ENCODE measurements at places on chromosomes 6 and 20.

DNA sequence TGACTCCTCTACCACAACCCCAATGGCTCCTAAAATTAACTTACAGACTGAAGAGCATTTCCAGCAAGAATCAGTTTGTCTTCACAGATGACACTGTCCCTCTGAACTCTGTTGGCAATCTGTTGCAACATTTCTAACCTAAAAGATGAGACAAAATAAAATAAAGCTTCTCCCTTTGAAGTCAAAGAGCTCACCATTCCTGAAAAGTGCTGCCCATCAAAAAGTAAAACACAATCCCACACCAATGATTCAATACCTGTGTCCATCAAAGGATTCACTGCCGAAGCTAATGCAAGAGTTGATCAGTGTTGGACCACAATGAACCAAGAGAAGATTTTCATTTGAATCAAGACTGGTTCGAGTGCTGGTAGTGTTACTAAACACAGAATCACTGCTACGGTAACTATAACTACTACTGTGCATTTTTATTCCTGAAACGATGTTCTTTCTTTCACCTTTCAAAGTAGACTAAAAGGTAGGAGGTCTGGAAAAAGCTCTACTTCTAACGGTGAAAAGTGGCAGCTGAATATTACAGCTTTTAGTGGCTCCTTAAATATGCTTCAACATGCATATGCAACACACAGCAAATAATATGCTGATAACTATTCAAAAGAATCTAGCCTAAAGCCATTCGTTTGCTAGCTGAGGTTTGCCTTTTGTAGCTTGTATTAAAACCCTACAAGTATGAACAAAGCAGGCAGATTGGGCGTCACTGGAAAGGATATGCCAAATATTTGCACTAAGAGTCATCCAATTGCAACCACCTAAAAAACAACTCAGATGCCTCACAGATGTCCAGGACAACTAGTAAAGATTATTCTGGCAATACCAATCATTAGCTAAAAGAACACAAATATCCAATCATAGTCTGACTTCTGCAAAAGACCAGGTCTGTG, at the start of gene DST:
DST (minus strand) TSS at position 524 of the 896 bp plus-strand sequence.
- no peak for DNase-seq

GRCh38 chr6:30931969-30932645, at the start of gene SFTA2:
Gene SFTA2 (minus strand): TSS chr6:30932170. CDS start chr6:30932096, 74 bp downstream.
- no peak for DNase-seq

- no peak for DNase-seq
Measured at GRCh38 chr20:38520261-38520660, 47.6 kb downstream of the RALGAPB start.

DNA sequence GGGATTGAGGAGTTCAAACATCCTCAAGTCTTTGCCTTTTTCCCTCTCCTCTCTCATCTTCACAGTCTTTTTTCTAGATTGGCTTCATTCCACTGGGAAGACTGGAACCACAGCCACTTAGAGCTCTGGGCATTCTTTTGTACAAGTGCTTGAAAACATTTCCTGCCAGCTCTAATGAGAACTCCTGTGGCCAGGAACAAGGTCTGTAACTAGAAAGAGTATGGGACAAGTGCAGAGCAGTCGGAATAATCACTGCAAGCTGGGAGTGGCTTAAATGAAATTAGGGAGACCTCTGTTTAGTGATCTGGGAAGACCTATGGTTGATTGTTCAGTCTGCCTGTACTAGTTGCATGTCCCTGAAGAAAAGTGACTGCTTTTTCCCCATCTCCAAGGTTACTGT, 41.0 kb upstream of the SMIM8 start:
- no peak for DNase-seq

- DNase-seq = no peak
Measured at GRCh38 chr6:10540073-10540746, 19.1 kb downstream of the GCNT2 start.

GRCh38 chr6:45930420-45931040, 85.1 kb downstream of the CLIC5 start:
- DNase-seq = peak; percentile 73

DNA sequence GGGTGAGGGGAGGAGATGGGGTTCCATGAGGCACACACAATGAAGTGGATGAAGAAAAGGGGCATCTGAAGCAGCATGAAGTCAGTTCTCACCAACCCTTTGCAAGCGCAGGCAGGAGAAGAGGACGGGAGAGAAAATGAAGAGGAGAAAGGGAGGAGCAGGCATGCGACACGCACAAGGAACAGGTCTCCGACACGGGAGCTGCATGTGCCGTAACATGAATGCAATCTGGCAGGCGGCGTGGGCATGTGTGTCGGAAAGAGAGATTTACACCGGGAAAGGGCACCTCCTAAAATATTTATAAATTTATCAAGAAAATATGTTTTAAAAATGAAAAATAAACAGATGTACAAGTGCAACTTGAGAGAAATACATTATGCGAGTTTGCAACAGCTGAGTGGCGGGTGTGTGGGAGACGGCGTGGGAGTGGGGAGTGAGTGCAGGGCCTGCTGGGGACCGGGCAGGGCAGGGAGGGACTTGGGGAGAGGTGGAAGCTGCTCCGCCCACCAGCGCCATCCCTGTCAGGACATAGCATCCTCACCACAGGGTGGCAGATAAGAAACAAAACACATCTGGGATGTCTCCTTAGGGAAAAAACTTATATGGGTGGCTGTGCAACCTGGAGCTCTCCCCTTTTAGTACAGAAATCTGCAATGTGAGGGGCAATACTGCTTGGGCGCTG, 40.6 kb downstream of the GJA10 start:
- DNase-seq = peak; percentile 24

DNA sequence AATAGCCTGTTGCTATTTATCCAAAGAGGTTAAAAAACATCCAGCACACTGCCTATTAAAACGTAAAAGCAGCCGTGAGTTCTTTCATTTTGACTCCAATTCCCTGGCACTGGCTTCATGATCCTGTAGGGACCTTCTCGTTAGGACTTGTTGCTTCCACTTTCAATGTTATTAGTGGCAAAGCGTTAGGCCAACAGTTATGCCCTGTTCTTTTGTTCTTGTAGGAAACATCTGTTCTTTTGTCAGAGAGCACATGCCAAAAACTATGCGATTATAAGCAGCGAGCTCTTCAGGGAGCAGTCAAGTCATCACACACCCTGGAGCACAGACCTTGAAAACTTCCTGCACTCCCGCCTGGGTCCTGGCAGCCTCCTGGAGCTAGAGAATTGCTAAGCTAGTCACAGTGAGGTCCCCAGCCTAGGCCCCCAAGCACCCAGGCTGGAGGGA, 609.5 kb upstream of the ARID1B start:
- no peak for DNase-seq

DNA sequence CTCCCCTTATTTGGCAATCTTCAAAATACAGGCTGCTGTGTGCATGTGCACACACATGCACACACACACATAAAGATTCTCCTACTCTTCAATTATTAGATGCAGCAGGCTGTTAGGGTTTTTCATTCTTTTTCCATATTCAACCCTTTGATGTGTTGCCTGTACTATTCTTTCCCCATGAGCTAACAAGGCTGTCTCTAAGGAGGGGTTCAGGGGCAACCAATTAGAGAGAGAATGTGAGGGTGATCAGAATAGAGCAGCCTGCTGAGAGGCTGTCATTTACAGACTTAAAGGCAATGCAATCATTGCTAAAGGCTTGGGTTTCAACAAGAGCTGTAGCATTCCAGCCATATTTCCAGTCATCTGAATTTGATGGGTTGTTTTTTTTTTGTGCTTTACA, 467.4 kb upstream of the ID4 start:
- no peak for DNase-seq

GRCh38 chr6:138925806-138926205, 62.2 kb downstream of the REPS1 start:
- DNase-seq = no peak

- peak; percentile 12 for DNase-seq
Measured at GRCh38 chr6:119482850-119483285, 133.3 kb upstream of the MAN1A1 start.

GRCh38 chr20:32184961-32185603, 22.5 kb downstream of the PLAGL2 start:
- no peak for DNase-seq

GRCh38 chr6:10695086-10695657, 400 bp downstream of the PAK1IP1 start:
- DNase-seq = no peak

- DNase-seq = no peak
Measured at GRCh38 chr6:65148839-65149238, 558.2 kb downstream of the EYS start.

DNA sequence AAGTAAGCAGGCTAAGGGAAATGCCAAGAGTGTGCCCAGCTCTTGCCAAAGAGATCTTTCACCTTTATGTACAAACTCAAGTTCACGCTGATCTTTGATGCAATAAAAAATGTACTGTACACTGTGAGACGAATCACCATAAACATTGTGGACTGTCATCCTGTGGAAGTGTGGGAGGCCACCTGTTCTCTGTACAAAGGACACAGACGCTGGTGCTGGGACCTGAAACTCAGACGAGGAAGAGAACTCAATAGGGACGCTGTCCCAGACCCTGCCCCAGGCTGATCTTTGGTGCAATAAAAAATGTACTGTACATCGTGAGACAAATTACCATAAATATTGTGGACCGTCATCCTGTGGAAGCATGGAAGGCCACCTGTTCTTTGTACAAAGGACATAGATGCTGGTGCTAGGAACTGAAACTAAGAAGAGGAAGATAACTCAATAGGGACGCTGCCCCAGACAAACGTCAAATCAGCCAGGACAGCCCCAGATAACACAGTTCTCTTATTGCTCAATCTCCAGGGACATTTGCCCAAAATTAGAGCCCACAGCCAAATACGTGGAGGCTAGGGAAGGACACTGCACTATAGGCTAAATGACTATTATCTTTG, 312.7 kb upstream of the SGK1 start:
- DNase-seq = no peak

DNA sequence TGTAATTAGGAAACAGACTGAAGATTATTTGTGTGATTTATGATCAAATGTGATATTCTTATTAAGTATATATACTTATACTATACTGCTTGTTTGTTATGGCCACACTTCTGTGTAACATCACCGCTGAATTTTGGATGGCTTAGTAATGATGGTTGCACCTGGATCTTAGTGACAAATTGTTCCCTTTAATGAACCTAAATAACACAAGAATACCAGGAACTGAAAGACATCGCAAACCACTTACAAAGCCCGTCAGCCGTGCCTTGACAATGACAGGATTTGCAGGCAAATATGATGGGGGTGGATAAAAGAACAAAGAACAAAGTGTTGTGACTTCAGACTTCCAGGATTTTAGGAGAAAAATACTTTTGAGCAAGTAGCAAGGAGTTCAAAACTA, 67.1 kb downstream of the LAMP5 start:
- no peak for DNase-seq

DNA sequence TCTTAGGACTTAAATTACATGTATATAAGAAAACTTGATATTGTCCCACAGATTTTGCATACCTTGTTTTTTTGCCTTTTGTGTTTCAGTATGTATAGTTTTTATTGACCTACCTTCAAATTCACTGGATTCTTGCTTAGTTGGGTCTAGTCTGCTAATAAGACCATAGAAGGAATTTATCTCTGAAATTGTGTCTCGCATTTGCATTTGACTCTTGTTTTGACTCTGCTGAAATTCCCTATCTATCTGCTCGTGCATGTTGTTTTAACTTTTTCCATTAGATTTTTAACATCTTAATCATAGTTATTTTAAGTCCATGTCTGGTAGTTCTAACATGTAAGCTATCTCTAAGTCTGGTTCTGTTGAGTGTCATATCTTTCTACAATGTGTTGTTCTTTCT, 163.9 kb downstream of the SCP2D1 start:
- DNase-seq = no peak

DNA sequence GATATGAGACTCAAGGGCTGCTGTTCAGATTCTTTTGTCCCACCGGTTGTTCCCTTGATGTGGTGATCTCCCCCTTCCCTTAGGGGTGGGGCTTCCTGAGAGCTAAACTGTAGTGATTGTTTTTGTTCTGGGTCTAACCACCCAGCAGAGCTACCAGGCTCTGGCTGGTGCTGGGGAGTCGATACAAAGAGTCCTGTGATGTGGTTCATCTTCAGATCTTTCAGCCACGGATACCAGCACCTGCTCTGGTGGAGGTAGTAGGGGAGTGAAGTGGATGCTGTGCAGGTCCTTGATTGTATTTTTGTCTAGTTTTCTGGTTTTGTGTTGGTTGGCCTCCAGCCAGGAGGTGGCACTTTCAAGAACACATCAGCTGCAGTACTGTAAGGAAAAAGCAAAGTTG, 801.6 kb downstream of the EPHA7 start:
- no peak for DNase-seq

DNA sequence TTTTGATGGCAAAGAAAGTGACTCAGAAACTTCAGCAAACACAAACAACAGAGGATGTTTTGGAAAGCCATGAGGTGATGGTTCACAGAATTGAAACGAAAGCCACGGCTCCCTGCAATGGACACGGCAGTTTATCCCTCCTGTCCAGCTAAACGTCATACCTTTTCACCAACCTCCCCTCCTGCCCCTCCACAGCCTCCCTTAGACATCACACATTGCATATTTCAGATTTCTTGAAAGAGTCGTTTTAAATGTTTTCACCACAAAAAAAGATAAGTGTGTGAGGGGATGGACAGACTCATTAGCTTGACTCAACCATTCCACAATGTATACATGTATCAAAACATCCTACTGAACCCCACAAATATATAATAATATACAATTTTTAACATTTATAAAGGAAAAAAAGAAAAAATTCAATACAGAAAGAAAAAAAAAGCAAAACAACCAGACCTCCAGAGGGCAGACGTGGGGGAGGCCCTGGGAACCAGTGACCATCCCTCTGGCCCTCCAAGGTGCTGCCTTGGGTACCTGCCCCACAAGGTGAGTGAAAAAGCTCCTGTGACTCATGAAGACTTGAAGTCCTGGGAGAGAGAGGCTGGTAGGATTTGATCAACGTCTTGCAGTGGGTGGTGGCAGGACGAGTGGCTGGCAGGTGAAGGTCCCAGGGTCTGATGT, 117.2 kb upstream of the THBS2 start:
- no peak for DNase-seq

GRCh38 chr6:119760046-119760445, 410.5 kb upstream of the MAN1A1 start:
- no peak for DNase-seq

- DNase-seq = no peak
Measured at GRCh38 chr6:24606200-24606930, 39.6 kb downstream of the KIAA0319 start.

GRCh38 chr6:18976091-18976490, 588.9 kb downstream of the RNF144B start:
- DNase-seq = no peak

GRCh38 chr6:16578695-16579285, 182.5 kb downstream of the ATXN1 start:
- DNase-seq = no peak

DNA sequence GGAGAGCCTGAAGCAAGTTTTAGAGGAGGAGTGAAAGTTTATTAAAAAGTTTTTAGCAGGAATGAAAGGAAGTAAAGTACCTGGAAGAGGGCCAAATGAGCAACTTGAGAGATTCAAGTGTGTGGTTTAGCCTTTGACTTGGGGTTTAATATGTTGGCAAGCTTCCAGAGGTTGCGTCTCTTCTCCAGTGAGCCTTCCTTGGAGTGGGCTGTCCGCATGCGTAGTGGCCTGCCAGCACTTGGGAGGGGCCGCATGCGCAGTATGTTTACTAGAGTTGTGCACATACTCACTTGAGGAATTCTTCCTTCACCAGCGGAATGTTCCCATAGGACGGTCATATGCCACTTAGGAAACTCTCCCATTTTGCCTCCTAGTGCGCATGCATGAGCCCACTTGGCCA, 235.2 kb downstream of the ALDH8A1 start:
- DNase-seq = peak; percentile 32

GRCh38 chr6:106547601-106548453, 81.5 kb downstream of the RTN4IP1 start:
- peak; percentile 10 for DNase-seq

Measured in K562 (cell line).